ENCODE measurements at places on chromosomes 4 and X.

DNA sequence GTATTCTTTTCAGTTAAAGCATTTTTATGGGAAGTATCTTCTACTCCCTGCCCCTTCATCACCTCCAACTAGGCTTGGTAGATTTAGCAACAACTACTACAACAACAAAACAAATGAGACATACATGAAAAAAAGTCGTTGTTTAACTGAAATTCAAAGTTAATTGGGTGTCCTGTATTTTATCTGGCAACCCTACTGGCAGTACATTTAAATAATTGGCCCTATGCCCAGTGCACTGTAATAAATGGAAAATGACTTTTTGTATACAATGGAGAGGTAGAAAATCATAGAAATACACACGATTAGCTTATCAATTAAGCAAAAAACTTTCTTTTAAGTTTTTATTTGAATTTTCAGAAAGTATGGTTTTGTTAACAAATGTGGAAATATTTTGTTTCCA is 21.4 kb upstream of the CLGN start:
- DNase-seq, result peak; percentile 5

- DNase-seq, result no peak
Measured at GRCh38 chr4:14868426-14869395, 133.6 kb upstream of the CPEB2 start.

GRCh38 chr4:7330031-7330596 is 104.6 kb downstream of the PSAPL1 start:
- DNase-seq, result no peak

GRCh38 chrX:77622233-77622632 is 163.8 kb downstream of the ATRX start:
- peak; percentile 4 for DNase-seq

GRCh38 chrX:101357166-101357795 is 8.7 kb upstream of the TIMM8A start:
- DNase-seq, result peak; percentile 40

GRCh38 chr4:74402692-74403456 is 37.9 kb downstream of the EREG start:
- no peak for DNase-seq

DNA sequence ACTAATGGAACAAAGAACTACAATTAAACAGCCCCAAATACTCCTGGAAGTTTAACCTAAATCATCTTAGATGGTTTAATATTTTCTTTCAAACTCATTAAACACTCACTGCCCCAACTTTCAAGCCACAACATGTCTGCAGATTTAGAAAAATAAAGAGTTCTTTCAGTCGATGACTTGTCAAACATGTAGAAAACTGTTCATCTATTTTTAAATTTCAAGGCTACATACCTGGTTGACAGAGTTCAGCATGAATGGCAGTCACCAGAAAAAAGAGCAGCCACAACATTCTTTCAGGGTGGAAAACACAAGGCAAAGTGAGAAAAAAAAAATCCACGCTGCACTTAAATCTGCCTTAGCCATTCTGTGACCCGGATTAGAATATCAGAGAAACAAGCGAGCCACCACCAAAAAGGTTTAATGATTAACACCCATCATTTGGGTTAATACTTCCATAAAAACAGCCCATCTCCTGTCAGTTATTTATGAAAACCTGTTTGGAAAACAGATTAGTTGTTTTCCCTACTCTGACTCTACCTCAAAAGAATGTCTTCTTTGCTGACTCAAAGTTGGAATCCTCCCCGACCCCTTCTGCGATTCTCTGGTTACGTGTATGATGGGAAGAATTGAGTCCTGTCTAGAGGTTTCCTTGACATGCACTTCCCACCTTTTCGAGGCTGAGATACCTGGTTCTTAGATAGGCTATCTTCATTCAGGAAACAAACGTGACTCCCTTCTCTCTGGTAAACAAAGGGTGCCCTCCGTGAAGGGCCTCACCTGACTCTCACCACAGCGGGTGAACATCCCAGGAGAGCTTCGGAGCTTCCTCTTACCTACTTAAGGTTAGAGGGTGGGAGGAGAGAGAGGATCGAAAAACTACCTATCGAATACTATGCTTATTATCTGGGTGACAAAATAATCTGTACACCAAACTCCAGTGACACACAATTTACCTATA is at the start of gene CLTRN:
TSS of gene CLTRN (minus strand) at position 319 of the 958 bp plus-strand sequence. CDS start at position 289, 30 bp downstream.
- no peak for DNase-seq

- no peak for DNase-seq
Measured at GRCh38 chrX:57587062-57587461, 4.7 kb upstream of the ZXDB start.

GRCh38 chr4:77952457-77952856 is 89.8 kb downstream of the MRPL1 start:
- DNase-seq, result no peak

DNA sequence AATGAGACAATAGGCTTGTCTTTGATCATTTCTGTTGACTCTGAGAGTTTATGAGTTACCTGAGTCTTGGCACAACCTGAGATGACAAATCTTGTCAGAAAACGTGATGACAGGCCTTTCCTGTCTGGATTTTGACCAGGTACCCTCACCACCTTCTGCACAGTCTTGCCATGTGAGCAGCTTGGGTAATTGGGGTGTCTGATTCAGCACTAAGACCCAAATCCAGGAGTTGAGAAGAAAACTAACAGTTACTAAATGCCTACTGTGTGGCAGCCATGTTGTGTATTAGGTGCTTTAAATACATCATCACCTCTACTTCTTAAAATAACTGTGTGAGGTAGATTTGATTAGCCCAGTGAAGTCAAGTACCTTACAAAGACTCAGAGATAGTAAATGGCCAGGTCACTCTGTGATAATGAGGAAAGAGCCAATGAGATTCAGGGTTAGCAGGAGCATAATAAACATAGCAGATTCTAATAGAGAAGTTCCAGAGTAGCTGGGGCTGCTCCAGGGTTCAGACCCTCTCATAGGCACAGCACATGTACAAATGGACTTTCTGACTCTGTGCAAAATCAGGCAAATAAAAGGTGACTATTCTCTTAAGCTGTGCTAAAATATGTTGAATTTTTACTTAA is 2.8 kb downstream of the EREG start:
- no peak for DNase-seq

DNA sequence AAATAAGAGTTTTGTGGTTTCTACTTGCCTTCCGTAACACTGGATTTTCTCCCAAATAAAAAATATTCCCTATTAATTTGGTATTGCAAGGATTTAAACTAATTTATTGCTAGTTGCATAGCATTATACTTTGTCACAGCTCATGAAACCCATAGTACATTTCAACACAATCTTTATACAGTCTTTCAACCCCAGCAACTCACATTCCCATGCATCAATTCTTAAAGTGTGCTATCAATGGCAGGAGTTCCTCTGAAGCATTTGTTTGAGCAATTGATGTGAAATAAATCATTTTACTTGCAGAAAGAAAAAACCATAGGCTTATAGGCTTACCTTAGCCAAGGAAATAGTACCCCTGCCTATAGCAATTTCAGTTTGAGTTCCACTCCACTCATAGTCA is 251.9 kb downstream of the PAPSS1 start:
- no peak for DNase-seq

DNA sequence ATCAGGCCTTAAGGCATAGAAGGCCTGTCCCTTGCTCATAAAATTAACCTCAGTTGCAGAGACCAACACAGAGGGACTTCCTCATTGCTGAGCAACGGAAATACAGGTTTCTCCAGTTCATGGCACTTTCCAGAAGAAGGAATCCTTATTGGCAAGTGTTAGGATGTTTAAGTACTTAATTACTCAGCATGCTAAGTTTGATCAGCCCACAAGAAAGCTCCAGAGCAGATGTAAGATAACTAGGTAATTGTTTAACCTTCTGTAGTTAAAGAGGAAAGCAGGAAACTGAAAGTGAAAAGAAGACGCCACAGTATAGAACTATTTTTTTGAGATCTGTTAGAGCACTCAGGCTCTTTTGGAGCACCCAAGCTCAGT is 33.5 kb downstream of the SMS start:
- no peak for DNase-seq
